Activated CD8-positive, alpha-beta T cell treated with anti-CD3 and anti-CD28 coated beads, Interleukin-2, amount 10 ng/mL, durations not matched to agents 7 days and 5 days (primary cell): ENCODE measurements at places on chromosomes 6 and 20. TPM values are rescaled to one million over a fixed set of nuclear protein-coding genes. Genes with fewer than 3 reads are reported as not detected.
A peak's percentile ranks its signal among the peaks of the same experiment; 100 is the strongest.

VIP gene
- total RNA-seq: not detected

BTN1A1 gene
- not detected for total RNA-seq

ZMYND8 gene
- 44.7 TPM for total RNA-seq

FAM217B gene
- total RNA-seq: 27.0 TPM

DOK5 gene
- total RNA-seq: not detected

C20orf141 gene
- not detected for total RNA-seq

SLX4IP gene
- total RNA-seq: 8.8 TPM

- H3K27me3 ChIP-seq: peaks cover 25% of the 10 kb centered on the region
- DNase-seq: no peak
- H3K4me3 ChIP-seq: no peak overlapping the region
- no peak overlapping the region for H3K27ac ChIP-seq
Observed at GRCh38 chr6:17004269-17004668, 97.6 kb upstream of the STMND1 start.

DNA sequence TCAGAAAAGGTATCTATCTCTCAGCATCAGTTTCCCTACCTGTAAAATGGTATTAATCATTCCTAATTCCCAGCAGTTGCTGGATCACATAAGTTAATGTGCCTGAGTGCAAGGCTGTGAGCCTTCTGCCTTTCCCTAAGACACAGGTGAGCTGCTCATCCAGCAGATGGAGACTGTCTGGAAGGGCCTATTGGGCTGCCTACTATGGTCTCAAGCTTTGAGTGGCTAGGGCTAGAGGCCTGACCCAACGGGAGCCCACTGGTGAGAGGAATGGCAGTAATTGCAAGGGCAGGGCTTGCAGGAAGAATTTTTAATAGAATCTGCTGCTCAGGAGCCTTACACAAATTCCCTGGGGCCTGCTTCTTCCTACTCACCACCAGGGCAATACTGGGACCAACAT lies 4.3 kb downstream of the KHDC1 start:
- no peak for DNase-seq
- peaks cover 10% of the 10 kb centered on the region for H3K4me1 ChIP-seq

GRCh38 chr6:69044534-69044933 lies 409.5 kb downstream of the ADGRB3 start:
- H3K4me1 ChIP-seq: no peaks in the 10 kb centered on the region
- no peak overlapping the region for H3K4me3 ChIP-seq
- no peaks in the 10 kb centered on the region for H3K36me3 ChIP-seq
- no peaks in the 10 kb centered on the region for H3K27me3 ChIP-seq
- no peak overlapping the region for H3K27ac ChIP-seq

DNA sequence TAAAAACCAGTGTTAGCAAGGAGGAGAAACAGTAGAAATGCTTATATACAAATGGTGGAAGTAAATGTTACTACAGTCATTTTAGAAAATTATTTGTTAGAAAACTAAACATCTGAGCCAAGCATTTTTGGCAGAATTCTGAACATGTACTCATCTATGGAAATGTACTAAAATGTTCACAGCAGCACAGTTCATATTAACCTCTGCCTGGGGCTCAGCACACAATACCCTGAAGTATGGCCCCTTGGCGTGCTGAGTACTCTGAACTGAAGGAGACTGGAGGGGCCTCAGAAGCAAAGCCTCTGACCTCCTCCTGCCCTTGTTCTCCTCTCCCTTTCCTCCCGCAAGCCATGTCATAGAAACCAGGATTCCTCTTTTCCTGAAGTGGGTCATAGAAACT lies 66.2 kb upstream of the RALGAPA2 start:
- no peak for DNase-seq
- no peak overlapping the region for H3K4me3 ChIP-seq
- no peaks in the 10 kb centered on the region for H3K4me1 ChIP-seq
- H3K27ac ChIP-seq: no peak overlapping the region
- peaks cover 16% of the 10 kb centered on the region for H3K27me3 ChIP-seq

DNA sequence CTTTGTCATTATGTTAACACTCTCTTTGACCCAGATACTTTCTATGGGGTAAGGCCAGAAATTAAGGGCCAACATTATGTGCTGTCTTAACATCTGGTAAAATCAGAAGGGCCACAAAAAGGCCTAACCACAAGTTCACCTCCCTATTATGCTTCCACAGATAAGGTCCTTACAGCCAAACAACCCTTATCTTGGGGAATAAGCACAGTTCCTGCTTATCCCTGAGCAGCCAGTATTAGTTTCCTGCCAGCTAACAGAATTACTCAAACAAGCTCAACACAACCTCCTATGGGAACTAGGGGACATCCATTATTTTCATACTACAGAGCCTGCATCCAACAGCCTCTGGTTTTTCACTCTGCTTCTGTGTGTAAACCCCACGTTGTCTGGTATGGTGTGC lies 724.8 kb downstream of the HACE1 start:
- no peaks in the 10 kb centered on the region for H3K27me3 ChIP-seq
- no peaks in the 10 kb centered on the region for H3K36me3 ChIP-seq
- no peak overlapping the region for H3K27ac ChIP-seq
- no peaks in the 10 kb centered on the region for H3K4me1 ChIP-seq
- no peak overlapping the region for H3K4me3 ChIP-seq

- DNase-seq: no peak
- H3K27me3 ChIP-seq: peaks cover 95% of the 10 kb centered on the region
Observed at GRCh38 chr6:10418862-10419748, 4.2 kb upstream of the TFAP2A start.

- no peak overlapping the region for H3K4me3 ChIP-seq
- no peak for DNase-seq
- H3K4me1 ChIP-seq: peaks cover 18% of the 10 kb centered on the region
- H3K27me3 ChIP-seq: peaks cover 45% of the 10 kb centered on the region
- H3K36me3 ChIP-seq: peaks cover 12% of the 10 kb centered on the region
Observed at GRCh38 chr6:77462359-77463307, 658 bp downstream of the HTR1B start.

GRCh38 chr6:112503091-112503596 lies 156.0 kb downstream of the RFPL4B start:
- H3K36me3 ChIP-seq: no peaks in the 10 kb centered on the region
- no peak for DNase-seq
- no peak overlapping the region for H3K27ac ChIP-seq

- peaks cover 18% of the 10 kb centered on the region for H3K4me1 ChIP-seq
- no peak overlapping the region for H3K27ac ChIP-seq
- DNase-seq: no peak
Observed at GRCh38 chr6:139380168-139380567, 5.7 kb upstream of the CITED2 start.

DNA sequence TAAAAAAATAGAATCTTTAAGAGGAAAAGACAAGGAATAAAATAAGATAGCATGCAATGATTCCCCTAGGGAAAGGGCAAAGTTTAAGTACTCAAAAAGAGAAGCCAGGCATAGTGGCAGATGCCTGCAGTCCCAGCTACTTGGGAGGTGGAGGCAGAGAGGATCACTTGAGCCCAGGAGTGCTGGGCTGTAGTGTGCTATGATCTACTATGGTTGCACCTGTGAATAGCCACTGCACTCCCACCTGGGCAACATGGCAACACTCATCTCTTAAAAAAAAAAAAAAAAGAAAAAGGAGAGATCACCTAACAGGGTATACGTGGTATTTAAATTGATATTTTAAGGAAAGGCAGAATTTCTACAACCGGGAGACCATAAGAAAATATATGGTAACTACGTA lies 16.0 kb downstream of the EPHA7 start:
- no peak overlapping the region for H3K27ac ChIP-seq
- no peak overlapping the region for H3K4me3 ChIP-seq
- H3K27me3 ChIP-seq: no peaks in the 10 kb centered on the region
- no peaks in the 10 kb centered on the region for H3K36me3 ChIP-seq
- no peak for DNase-seq
- H3K4me1 ChIP-seq: no peaks in the 10 kb centered on the region

GRCh38 chr6:15239616-15240364 lies 6.1 kb upstream of the JARID2 start:
- no peak for DNase-seq
- H3K4me1 ChIP-seq: peaks cover 13% of the 10 kb centered on the region
- peaks cover 2% of the 10 kb centered on the region for H3K27me3 ChIP-seq
- H3K4me3 ChIP-seq: no peak overlapping the region

- H3K27ac ChIP-seq: no peak overlapping the region
- H3K4me1 ChIP-seq: no peaks in the 10 kb centered on the region
- H3K36me3 ChIP-seq: peaks cover 56% of the 10 kb centered on the region
- H3K27me3 ChIP-seq: no peaks in the 10 kb centered on the region
- H3K4me3 ChIP-seq: no peak overlapping the region
Observed at GRCh38 chr6:118501765-118502164, 46.3 kb upstream of the PLN start.

GRCh38 chr6:4130357-4130987 lies 4.9 kb downstream of the ECI2 start:
- DNase-seq: no peak
- peaks cover 70% of the 10 kb centered on the region for H3K36me3 ChIP-seq
- H3K27ac ChIP-seq: no peak overlapping the region
- H3K4me1 ChIP-seq: peaks cover 14% of the 10 kb centered on the region
- H3K27me3 ChIP-seq: no peaks in the 10 kb centered on the region
- H3K4me3 ChIP-seq: no peak overlapping the region

GRCh38 chr6:83086751-83087150 lies 19.3 kb downstream of the DOP1A start:
- peak; percentile 25 for DNase-seq
- peaks cover 20% of the 10 kb centered on the region for H3K36me3 ChIP-seq
- H3K27me3 ChIP-seq: no peaks in the 10 kb centered on the region
- peak overlapping the region; percentile 88 for H3K27ac ChIP-seq
- H3K4me1 ChIP-seq: peaks cover 27% of the 10 kb centered on the region
